ENCODE measurements at places on chromosomes 12 and 14.

DNA sequence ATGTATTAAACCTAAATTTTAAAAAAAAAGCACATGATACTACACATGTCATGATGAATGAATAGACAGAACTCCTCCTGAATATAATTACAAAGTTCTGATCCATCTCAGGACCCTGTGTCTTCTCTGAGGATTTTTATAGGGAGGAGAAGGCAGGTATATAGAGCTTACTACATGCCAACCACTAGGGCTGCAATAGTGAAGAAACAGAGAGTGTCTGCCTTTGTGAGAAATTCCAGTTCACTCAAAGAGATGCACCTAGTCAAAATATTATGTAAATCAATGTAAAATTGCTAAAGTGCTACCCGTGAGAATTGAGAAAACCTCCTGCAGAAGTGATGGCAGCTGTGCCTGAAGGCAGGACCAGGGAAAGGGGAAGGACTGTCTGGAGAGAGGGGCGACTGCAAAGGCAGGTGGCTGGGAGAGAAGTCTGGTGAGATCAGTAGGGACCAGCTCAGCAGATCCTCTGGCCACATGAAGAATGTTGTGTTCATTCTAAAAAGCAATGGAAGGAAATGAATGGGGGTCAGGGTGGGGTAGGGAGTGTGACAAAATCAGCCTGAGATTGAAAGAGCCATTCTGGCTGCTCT lies 15.1 kb downstream of the ABHD4 start:
- no peak for DNase-seq

GRCh38 chr12:26799741-26800140 lies 33.3 kb downstream of the ITPR2 start:
- no peak for DNase-seq

DNA sequence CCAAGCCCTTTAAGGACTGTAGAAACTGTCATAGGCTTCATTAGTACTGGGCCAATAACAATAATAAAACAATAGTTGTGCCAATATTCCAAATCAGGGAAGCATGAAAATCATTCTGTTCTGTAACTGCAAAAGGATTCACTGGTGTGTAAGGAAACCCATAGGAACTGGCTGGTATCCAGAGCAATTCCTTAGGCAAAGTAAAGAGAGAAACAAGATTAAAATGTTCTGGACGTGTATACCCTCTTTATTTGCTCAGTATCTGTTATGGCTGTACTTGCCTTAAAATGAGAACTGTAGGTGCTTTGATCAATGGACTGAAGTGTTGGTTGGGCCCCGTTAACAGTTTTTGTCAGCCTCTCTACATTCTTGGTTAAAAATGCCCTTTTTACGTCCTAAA lies 72.4 kb upstream of the STAC3 start:
- no peak for DNase-seq

DNA sequence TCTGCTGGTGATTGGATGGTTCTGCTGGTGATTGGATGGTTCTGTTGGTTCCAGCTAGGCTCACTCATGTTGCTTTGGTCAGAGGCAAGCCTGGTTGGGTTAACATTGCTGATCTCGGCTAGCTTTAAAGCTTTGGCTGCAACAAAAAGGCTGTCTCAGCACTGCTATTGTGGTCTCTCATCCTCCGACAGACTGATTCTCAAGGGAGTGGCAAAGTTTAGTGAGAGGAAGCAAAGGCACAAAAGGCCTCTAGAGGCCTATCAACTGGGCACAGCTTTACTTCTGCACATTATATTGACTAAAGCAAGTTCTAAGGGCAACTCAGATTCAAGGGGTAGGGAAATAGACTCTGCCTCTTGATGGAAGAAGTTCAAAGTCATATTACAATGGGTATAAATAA lies 84.7 kb upstream of the LGR5 start:
- DNase-seq, result no peak

GRCh38 chr14:96746101-96746500 lies 51.1 kb upstream of the VRK1 start:
- DNase-seq, result no peak
